GM23338 (cell line): ENCODE measurements at places on chromosomes 3 and 15. TPM values are rescaled to one million over a fixed set of nuclear protein-coding genes. Genes with fewer than 3 reads are reported as not detected.

DNA sequence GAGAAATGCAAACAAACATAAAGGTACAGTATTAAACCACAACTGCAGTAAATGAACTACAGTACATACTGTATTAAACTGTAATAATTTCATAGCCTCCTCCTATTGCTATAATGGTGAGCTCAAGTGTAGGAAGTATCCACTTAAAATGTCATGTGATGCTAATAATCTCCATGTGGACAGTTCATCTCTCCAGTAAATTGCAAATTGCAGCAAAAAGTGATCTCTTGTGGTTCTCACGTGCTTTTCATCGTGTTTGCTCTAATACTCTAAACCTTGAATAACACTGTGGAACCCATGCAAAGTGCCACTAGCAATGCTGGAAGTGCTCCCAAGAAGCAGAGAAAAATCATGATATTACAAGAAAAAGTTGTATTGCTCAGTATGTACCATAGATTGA is 9.2 kb upstream of the FNDC3B start:
- H3K27ac ChIP-seq: no peak overlapping the region
- no peak overlapping the region for H3K4me3 ChIP-seq
- H3K27me3 ChIP-seq: no peaks in the 10 kb centered on the region
- H3K4me1 ChIP-seq: no peaks in the 10 kb centered on the region
- no peaks in the 10 kb centered on the region for H3K36me3 ChIP-seq

- H3K4me3 ChIP-seq: no peak overlapping the region
- no peak overlapping the region for H3K27ac ChIP-seq
- H3K4me1 ChIP-seq: peaks cover 14% of the 10 kb centered on the region
- DNase-seq: peak; percentile 84
- no peaks in the 10 kb centered on the region for H3K36me3 ChIP-seq
Observed at GRCh38 chr3:71955240-71956068, 170.5 kb upstream of the PROK2 start.

The ULK3 gene
- 19.3 and 20.3 TPM in 2 replicates for polyA plus RNA-seq

GRCh38 chr3:134809427-134810051 is 14.5 kb downstream of the EPHB1 start:
- no peaks in the 10 kb centered on the region for H3K36me3 ChIP-seq
- peak overlapping the region; percentile 21; the same call in 1 of the 2 replicates for H3K4me3 ChIP-seq
- no peaks in the 10 kb centered on the region for H3K27me3 ChIP-seq
- peak; percentile 72 for DNase-seq
- peak overlapping the region; percentile 70 for H3K27ac ChIP-seq
- H3K4me1 ChIP-seq: peaks cover 22% of the 10 kb centered on the region

The TYRO3 gene
- 32.1 and 32.6 TPM in 2 replicates for polyA plus RNA-seq

The ATRIP gene
- 5.8 and 6.1 TPM in 2 replicates for polyA plus RNA-seq

DNA sequence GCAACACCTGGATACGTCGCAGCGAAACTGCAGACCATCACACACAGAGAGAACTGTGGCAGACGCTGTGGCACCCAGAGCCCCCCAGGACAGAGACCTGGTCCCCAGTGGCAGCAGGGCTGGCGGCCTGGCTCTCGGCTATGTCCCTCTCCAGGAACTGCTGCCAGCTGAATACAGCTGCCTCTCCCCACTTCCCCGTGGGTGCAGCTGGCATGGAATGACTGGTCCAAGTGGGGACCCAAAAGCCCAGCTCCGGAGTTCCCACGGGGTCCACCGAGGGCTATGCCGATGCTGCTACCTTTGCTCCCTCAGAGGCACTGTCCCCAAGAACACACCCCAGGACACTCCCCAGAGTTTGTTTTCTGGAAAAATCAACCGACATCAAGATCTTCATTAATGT is 67.8 kb upstream of the GATA2 start:
- no peak overlapping the region for H3K27ac ChIP-seq
- peaks cover 20% of the 10 kb centered on the region for H3K4me1 ChIP-seq
- no peaks in the 10 kb centered on the region for H3K36me3 ChIP-seq
- H3K27me3 ChIP-seq: peaks cover 7% of the 10 kb centered on the region; the same call in 1 of the 2 replicates

DNA sequence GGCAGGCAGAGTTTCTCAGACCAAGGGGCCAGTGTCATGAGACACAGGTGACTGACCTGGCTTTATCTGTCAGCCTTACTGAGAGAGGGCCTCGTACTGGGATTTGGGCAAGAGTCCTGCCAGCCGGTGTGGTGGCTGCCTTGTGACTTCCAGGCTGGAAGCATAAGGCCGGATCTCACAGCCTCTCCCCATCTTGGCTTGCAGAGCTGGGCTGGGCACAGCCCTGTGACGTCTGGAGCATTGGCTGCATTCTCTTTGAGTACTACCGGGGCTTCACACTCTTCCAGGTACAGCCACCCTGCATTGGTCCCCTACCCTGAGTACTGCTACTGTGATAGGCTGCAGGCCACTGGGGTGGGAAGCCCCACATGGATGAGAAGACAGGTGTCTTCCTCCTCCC is 12.1 kb downstream of the CLK3 start:
- peaks cover 16% of the 10 kb centered on the region; the same call in 1 of the 2 replicates for H3K36me3 ChIP-seq
- H3K4me3 ChIP-seq: no peak overlapping the region
- DNase-seq: no peak
- H3K4me1 ChIP-seq: no peaks in the 10 kb centered on the region
- no peak overlapping the region for H3K27ac ChIP-seq
- no peaks in the 10 kb centered on the region for H3K27me3 ChIP-seq

The GLDN gene
- 0.19 and 0.32 TPM in 2 replicates for polyA plus RNA-seq

The ITIH1 gene
- polyA plus RNA-seq: not detected in 2 replicates

DNA sequence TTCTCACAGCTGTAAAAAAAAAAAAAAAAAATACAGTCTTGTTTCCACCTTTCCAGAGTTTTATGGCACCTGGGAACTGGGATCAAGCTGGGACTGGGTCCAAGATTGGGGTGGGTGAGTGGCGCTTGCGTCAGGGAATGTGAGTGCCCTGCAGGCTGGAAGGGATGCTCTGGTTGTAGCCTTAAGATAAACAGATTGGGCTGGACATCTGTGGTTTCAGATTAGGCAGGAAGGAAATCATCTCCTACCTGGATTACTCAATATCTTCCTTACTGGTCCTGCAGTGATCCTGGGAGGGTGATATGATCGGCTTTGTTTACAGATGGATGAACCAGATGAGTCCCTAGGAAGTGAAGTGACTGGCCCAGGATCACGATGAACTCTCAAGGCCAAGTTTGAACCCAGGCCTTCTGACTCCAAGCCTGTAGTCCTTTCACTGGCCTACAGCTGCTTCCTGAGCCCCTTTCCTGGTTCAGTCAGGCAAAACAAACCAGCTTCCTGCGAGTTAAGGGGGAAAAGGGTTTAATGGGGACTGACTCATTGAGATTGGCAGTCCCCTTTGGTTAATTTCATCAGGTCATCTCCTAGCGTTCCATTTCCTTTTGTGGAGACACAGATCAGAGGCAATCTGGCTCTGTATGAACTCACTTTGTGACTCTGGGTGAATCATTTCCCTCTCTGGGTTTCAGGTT is 179.8 kb downstream of the THSD4 start:
- H3K27me3 ChIP-seq: no peaks in the 10 kb centered on the region
- DNase-seq: no peak
- H3K4me3 ChIP-seq: no peak overlapping the region
- no peaks in the 10 kb centered on the region; the same call in 1 of the 2 replicates for H3K4me1 ChIP-seq
- no peak overlapping the region for H3K27ac ChIP-seq

- no peak for DNase-seq
- no peaks in the 10 kb centered on the region for H3K27me3 ChIP-seq
- H3K4me1 ChIP-seq: no peaks in the 10 kb centered on the region
- no peak overlapping the region for H3K4me3 ChIP-seq
Observed at GRCh38 chr15:91263632-91264531, 163.8 kb downstream of the SV2B start.

- no peak overlapping the region for H3K4me3 ChIP-seq
- no peaks in the 10 kb centered on the region for H3K27me3 ChIP-seq
- no peaks in the 10 kb centered on the region for H3K4me1 ChIP-seq
- H3K36me3 ChIP-seq: no peaks in the 10 kb centered on the region
Observed at GRCh38 chr3:25584011-25584789, 80.5 kb downstream of the TOP2B start.

GRCh38 chr3:172592898-172593669 is 69.9 kb upstream of the TNFSF10 start:
- no peak for DNase-seq
- H3K36me3 ChIP-seq: no peaks in the 10 kb centered on the region
- H3K4me1 ChIP-seq: no peaks in the 10 kb centered on the region
- no peak overlapping the region for H3K27ac ChIP-seq
- no peaks in the 10 kb centered on the region for H3K27me3 ChIP-seq
- H3K4me3 ChIP-seq: no peak overlapping the region
